ENCODE measurements at places on chromosomes 4 and X.

- DNase-seq: no peak
Measured at GRCh38 chr4:42080306-42080705, 72.1 kb downstream of the BEND4 start.

- DNase-seq: no peak
Measured at GRCh38 chr4:161336016-161336530, 827.7 kb downstream of the FSTL5 start.

DNA sequence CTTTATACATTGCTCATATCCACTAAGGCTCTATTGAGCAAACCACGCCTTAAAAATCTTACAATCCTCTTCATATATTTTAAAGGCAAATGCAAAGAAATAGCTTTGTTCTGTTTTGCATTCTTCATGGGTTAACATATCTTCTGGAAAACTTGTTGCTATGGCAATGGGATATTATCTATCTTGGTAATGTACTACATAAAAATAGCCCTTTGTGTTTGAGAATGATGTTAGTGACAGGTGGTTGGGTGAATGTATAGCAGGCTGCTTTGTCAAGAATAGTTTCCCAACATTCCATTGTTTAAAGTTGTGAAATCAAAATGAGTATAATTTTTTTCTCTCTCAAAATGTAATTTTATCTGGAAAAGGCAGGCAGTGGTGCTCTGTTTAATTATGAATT is 16.8 kb downstream of the REPS2 start:
- DNase-seq: no peak

GRCh38 chr4:4519297-4519894 is 22.5 kb downstream of the STX18 start:
- DNase-seq: no peak

GRCh38 chr4:147076728-147077127 is 131.1 kb upstream of the TTC29 start:
- no peak for DNase-seq

GRCh38 chr4:153026591-153027346 is 90.6 kb downstream of the FHDC1 start:
- no peak for DNase-seq

GRCh38 chr4:141395246-141395830 is 174.6 kb downstream of the ZNF330 start:
- DNase-seq: no peak

DNA sequence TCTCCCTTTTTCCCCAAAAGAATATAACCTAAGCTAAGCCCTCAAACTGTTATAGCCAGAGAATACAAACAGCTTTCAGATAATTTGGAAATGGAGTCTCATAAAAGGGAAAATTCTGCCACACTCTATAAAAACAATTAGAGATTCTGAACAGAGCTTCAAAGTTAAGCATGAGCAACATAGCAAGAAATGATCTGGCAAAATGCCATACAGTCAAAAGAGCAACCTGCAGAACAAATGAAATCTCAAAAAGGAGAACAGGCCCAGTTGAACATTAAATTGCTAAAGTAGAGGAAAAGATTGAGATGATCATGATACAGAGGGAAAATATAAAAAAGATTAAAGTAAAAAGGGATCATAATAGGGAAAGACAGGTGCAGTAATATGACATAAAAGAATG is 250.5 kb downstream of the TLL1 start:
- no peak for DNase-seq

GRCh38 chrX:20523626-20524312 is 257.1 kb upstream of the RPS6KA3 start:
- DNase-seq: peak; percentile 66

- DNase-seq: no peak
Measured at GRCh38 chr4:85475631-85476233, 782 bp downstream of the ARHGAP24 start.

DNA sequence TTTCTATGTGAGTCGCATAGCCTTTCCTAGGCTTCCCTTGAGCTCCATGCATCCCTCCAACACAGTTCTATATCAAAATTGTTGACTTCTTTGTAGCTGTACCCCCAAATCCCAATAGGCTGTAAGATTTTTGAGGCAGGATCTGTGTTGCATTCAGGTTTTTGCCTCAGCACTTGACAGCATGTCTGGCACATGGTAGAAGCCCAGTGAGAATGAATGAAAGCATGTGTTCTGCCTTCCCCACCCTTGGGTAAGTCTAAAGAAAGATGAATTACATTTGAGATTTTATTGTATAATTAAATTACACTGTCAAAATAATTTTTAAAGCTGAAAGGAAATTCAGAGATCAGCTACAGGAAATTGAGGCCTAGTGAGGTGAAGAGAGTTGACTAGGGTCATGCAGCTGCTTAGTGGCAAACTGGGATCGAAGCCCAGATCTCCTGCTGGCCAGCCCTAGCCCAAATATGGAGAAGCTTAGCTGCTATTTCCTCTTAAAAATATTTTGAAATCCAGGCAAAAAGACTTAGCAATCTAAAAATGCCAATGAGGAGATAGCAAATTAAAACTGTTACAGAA is 122.5 kb downstream of the SPATA18 start:
- DNase-seq: no peak

DNA sequence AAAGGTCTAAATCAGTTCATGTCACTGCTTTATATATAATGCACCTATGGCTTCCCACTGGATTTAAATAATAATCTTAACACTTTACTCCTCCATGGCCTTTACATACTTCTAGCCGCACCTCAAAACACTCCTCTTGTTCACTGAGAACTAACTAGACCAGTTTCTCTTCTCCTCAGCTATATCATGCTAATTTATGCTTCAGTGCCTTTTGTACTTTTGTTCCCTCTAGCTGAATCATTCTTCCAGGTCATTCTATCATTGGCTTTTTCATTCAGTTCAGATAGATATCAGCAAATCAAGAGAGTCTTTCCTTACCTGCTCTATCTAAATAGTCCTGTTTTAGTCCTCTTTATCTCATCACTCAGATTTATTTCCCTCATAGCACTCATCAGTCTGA is 64.2 kb downstream of the TET2 start:
- DNase-seq: no peak

GRCh38 chr4:23710298-23710697 is 179.5 kb downstream of the PPARGC1A start:
- DNase-seq: no peak

DNA sequence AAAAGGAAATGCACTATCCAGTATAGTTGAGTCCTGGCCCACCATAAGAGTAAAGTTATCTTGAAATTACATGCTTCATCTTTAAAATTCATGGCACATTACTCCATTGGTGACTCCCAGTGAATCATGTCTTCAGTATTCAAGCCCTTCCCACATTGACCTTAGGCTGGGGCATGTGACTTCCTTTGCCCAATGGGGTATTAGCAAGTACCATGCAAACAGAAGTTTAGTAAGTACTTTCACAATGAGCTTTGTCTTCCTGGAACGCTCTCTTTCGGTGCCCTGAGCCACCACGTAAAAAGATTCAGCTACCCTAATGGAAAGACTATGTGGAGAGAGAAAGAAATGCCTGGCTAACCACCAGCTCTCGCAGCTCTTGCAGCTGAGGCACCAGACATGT is 235.4 kb downstream of the HNRNPD start:
- DNase-seq: no peak

DNA sequence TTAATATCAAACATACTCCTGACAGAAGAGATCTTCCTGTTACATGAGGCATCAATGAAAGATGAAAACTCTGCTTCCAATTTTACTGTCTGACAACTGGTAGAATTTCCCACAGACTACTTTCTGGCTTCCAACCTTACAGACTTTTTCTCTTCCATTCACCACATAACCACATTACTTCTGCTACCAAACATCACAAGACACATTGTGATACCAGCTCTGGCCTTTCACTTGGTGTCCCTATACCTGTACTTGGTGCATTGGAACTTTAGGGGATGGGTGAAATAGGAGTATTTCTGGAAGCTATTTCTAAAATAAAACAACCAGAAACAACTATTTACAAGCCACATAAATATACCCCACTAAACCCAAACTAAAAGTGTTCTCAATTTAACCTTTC is 20.5 kb downstream of the AMTN start:
- no peak for DNase-seq

- DNase-seq: no peak
Measured at GRCh38 chr4:27013012-27013411, 152.4 kb downstream of the STIM2 start.

GRCh38 chr4:113784497-113785250 is 23.1 kb upstream of the CAMK2D start:
- DNase-seq: no peak

GRCh38 chr4:140059159-140059558 is 94.8 kb downstream of the MAML3 start:
- DNase-seq: no peak

- no peak for DNase-seq
Measured at GRCh38 chr4:137000432-137000831, 531.9 kb downstream of the PCDH18 start.

- no peak for DNase-seq
Measured at GRCh38 chr4:61427818-61428495, 227.8 kb downstream of the ADGRL3 start.

DNA sequence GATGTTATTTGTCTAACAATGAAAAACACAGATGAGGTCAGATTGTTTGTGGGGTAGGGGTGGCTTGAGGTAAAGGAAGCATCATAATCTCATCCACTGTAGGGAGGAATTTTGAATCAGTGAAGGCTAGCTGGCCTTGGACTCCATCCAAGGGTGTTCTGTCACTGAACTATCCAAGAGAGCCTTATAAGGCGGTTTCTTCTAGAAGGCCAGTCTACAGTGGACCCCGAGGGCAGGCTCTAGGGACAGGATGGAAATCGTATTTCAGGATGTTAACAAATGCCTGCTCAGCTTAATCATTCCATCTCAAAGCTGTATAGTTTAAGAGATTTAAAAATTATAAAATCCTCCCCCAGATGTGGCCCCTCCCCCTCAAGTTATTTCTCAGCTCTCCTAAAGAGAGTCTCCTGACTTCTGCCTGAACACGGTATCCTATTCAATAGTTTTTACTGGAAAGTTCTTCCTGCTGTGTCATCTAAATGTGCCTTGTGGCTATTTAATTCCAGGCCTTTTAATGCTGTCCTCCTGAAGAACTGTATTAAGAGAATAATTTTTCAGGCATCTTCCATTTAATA is 8.0 kb downstream of the IGFBP7 start:
- DNase-seq: no peak

- no peak for DNase-seq
Measured at GRCh38 chr4:141669501-141669900, 33.1 kb downstream of the IL15 start.

DNA sequence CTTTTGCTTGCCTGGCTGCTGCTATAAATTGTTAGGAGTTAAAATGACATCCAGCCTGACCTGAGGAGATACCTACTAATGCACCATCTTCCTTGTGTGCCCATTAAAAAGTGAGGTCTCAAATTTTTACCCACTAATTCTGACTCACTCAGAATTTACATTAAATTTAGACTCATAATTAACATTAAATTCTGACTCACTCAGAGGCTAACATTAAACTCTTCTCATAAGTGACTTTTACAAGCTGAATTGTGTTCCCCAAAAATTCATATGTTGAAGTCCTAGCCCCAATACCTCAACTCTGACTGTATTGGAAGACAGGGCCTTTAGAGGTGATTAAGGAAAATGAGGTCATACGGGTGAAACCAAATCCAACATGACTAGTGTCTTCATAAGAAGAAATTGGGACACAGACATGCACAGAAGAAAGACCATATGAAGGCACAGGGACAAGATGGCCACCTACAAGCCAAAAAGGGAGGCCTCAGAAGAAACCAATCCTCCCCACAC is 11.8 kb downstream of the CASP6 start:
- no peak for DNase-seq

GRCh38 chr4:68576272-68577125 is at the start of gene UGT2B17:
Gene UGT2B17 (minus strand): TSS chr4:68576322. CDS start chr4:68568484, 7,838 bp downstream.
- no peak for DNase-seq

- DNase-seq: no peak
Measured at GRCh38 chrX:80879143-80879542, 69.5 kb upstream of the BRWD3 start.

GRCh38 chrX:2672084-2672483 is 19.0 kb upstream of the CD99 start:
- DNase-seq: no peak

- peak; percentile 84 for DNase-seq
Measured at GRCh38 chr4:186725469-186726425, 2.1 kb upstream of the FAT1 start.

DNA sequence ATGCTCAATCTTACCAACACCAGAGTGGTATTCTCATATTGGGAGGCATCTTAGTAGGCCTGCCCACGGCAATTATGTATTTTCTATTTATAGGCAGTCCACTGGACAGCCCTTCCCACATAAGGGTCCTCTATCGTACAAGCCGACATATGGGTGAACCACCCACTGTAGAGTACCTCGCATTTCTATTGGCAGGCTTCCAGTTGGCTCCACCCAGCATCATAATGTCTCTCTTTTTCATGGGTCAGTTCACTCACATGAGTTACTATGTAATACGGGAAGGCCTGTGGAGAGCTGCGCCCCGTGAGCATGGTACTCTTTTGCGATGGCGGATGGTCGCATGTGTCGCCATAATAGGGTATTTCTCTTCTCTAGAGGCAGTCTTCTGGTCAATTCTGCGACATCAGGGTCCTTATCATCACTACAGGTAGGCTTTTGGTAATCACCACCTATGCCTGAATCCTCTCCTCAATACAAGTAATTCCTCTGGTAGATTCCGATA is 29.4 kb upstream of the FOXR2 start:
- DNase-seq: no peak

DNA sequence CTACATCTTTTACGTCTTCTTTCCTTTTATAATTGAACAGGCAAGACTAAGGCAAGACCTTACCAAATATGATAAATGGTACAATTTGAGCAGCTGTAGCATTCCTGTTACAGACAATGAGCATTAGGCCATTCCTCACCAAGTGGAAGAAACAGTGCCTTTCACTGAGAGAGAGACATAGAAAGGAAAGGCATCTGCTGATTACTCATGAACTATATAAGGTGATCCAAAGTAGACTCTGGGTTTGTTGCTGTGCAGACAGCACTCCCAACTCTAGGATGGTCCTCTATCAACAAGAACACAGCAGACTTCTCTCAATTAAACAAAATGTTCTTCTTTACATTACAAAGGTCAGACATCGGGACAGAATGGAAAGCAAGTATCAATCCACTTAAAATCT is 91.9 kb downstream of the FAM13A start:
- DNase-seq: no peak

GRCh38 chrX:40945361-40945713 is 139.9 kb upstream of the USP9X start:
- no peak for DNase-seq

GRCh38 chr4:141340458-141340857 is 119.8 kb downstream of the ZNF330 start:
- DNase-seq: no peak

- no peak for DNase-seq
Measured at GRCh38 chr4:85869181-85869580, 394.2 kb downstream of the ARHGAP24 start.

- no peak for DNase-seq
Measured at GRCh38 chr4:40608628-40609027, 21.0 kb downstream of the RBM47 start.

- no peak for DNase-seq
Measured at GRCh38 chr4:38233727-38234480, 273.7 kb downstream of the PTTG2 start.

All from Jurkat, Clone E6-1 (cell line).